ENCODE measurements at places on chromosomes 12 and 14.

- no peak for DNase-seq
These were observed 57.9 kb upstream of the KCNA5 start for GRCh38 chr12:4985820-4986219.

- DNase-seq = no peak
These were observed 713.9 kb upstream of the USP15 start for GRCh38 chr12:61546296-61546695.

- no peak for DNase-seq
These were observed 171.0 kb upstream of the FOXN3 start for GRCh38 chr14:89588016-89588415.

DNA sequence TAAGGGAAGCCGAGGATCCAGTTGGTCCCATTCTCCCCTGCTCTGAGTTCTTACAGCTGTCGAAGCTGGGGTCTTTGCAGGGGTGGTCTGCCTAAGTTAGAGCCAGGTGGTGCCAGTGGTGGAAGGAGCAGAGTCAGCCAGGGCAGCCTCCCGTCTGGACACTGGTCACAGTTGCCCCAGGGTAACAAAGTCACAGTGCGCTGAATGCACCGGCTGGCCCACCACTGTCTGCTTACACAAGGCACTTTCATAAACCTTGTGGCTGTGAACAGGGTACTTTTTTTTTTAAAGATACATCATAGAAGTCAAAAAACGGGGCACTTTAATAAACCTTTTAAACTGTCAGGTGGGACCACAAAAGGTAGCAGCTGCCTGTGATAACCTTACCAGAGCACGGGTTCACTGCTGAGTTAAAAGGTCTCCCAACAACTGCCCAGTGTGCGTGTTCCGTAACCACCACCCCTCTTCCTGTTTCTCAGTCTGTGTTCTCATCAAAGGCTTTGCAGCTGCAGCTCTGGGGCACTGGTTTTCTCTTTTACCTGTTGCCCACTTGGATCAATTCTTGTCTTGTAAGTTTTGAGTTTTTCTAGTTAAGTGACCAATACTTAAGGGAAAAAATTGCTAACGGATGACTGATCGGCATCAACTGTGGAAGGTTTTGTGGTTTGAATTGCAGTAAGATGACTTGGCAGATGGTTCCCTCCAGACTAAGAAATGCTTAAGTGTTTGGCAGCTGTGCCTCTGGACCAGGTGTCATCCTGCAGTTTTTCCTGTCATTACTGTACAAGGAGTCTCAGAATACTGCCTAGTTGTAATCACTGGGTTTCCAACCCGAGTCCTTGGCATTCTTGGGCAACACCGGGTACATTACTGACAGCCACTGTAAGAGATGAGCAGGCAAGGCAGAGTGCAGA lies 55.9 kb downstream of the DYNC1H1 start:
- no peak for DNase-seq

Measured in stimulated activated CD4-positive, alpha-beta T cell treated with anti-CD3 and anti-CD28 coated beads, Interleukin-1b, Interleukin-23, amount 100 ng/mL, for 24 hours (primary cell).